Psoas muscle (tissue), 8 donors: ENCODE measurements at places on chromosomes 7 and 10. TPM values are rescaled to one million over a fixed set of nuclear protein-coding genes. Genes with fewer than 3 reads are reported as not detected.

The PITX3 gene
- 2.0 TPM for polyA plus RNA-seq

The CTTNBP2 gene
- 0.10 TPM for polyA plus RNA-seq

The CUTC gene
- polyA plus RNA-seq = 167 TPM

The SLC16A9 gene
- 3.1 TPM for polyA plus RNA-seq

- no peaks in the 10 kb centered on the region for H3K36me3 ChIP-seq
- DNase-seq = no peak
- H3K27me3 ChIP-seq = no peaks in the 10 kb centered on the region
- H3K4me3 ChIP-seq = no peak overlapping the region
- H3K27ac ChIP-seq = no peak overlapping the region
Observed at GRCh38 chr7:143458263-143458662, 15.0 kb downstream of the TAS2R60 start.

DNA sequence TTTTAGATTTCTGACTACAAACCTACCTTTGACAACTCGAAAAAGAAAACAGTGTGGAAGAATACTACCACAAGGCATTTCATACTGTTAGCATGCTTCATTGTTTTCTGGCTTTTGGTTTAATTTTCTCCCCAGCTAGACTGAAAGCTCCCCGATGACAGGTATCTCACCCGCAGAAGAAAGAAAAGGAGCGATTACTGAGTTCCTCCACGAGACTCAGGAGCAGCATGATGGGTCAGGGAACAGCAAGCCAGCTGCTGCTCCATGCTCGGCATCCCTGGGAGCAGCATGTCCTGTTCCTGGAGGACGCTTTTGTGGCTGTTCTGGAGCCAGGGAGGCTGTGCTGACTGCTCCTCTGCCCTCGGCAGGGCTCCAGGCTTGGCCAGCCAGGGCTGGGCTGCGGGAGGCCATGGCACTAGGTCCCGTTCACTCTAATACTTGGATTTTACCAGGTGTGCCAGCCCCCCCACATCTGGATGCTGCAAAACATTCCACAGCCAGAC, 133.4 kb downstream of the PRKAG2 start:
- H3K27me3 ChIP-seq = no peaks in the 10 kb centered on the region
- peak; percentile 52 for DNase-seq
- peak overlapping the region; percentile 27 for H3K27ac ChIP-seq
- H3K4me1 ChIP-seq = peaks cover 38% of the 10 kb centered on the region

- H3K36me3 ChIP-seq = no peaks in the 10 kb centered on the region
- H3K27me3 ChIP-seq = no peaks in the 10 kb centered on the region
- peaks cover 43% of the 10 kb centered on the region for H3K4me1 ChIP-seq
- H3K27ac ChIP-seq = no peak overlapping the region
- no peak overlapping the region for H3K4me3 ChIP-seq
- no peak for DNase-seq
Observed at GRCh38 chr10:124636271-124636995, 107.7 kb downstream of the FAM53B start.

GRCh38 chr7:101126651-101127459, at the start of gene SERPINE1:
TSS of gene SERPINE1 (plus strand) at chr7:101127104. CDS start at chr7:101128394, 1,290 bp downstream.
- H3K27ac ChIP-seq = peak within 1 kb of the TSS; percentile 60
- DNase-seq = peak; percentile 94
- peaks cover 4% of the 10 kb centered on the region for H3K36me3 ChIP-seq
- H3K4me1 ChIP-seq = peaks cover 8% of the 10 kb centered on the region
- H3K4me3 ChIP-seq = peak within 1 kb of the TSS; percentile 52

DNA sequence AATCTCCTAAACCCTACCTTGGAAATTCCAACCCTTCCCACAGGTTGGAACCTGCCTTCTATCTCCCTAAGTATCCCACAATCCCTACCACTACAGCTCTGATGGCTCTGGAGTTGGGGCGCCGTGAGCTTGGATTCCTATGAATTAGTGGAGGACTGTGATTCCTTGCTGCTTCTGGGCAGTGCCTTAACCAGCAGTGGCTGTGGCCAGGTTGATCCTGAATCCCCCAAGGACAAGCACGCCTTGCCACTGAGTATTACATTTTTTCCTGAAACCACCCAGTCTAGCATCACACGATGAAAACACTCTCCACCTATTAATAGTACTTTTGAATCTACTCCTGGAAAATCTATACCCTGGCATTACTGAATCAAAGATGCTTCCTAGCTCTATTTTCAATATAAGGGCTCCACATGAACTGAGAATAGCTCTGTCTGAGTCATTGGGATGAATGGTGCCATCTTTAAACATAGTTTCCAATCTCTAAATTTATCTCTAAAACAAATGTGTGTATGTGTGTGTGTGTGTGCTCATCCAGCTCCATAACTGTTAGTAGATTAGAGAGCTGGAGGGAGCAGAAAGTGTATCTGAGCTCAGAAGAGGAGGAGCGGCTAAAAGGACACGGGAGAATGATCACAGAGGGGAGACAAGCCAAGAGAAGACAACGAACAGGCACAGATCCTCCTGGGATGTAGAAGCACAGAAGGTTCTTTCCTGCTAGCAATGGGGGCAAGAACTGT, 11.9 kb upstream of the INPP5F start:
- H3K27me3 ChIP-seq = no peaks in the 10 kb centered on the region
- DNase-seq = no peak
- H3K4me3 ChIP-seq = no peak overlapping the region
- no peaks in the 10 kb centered on the region for H3K36me3 ChIP-seq

- H3K27ac ChIP-seq = no peak overlapping the region
- no peaks in the 10 kb centered on the region for H3K36me3 ChIP-seq
Observed at GRCh38 chr10:42454313-42454712, 184.1 kb downstream of the ZNF33B start.

- H3K4me3 ChIP-seq = no peak overlapping the region
- peaks cover 6% of the 10 kb centered on the region for H3K27me3 ChIP-seq
Observed at GRCh38 chr10:124423813-124424212, 5.1 kb upstream of the OAT start.

- H3K27me3 ChIP-seq = no peaks in the 10 kb centered on the region
- no peaks in the 10 kb centered on the region for H3K36me3 ChIP-seq
- DNase-seq = no peak
- no peak overlapping the region for H3K4me3 ChIP-seq
- H3K27ac ChIP-seq = no peak overlapping the region
Observed at GRCh38 chr7:51660516-51660915, 343.9 kb upstream of the COBL start.

DNA sequence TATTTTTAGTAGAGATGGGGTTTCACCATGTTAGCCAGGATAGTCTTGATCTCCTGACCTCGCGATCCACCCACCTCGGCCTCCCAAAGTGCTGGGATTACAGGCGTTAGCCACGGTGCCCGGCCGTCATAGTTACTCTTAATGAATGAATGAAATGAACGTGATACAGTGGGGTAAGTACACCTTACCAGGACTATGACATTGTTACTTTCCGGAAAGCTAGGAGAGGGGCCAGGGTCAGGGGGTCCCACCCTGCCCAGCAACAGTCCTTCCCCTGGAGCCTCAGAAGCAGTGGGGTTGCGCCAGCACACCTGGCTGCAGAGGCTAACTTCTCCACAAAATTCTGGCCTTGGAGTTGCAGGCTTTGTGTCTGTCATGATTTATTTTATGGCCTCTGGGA, 21.4 kb downstream of the VSTM4 start:
- no peaks in the 10 kb centered on the region for H3K36me3 ChIP-seq
- H3K27me3 ChIP-seq = no peaks in the 10 kb centered on the region
- DNase-seq = no peak
- H3K27ac ChIP-seq = no peak overlapping the region
